Activated naive CD4-positive, alpha-beta T cell treated with Interleukin-2 at 50 U/mL for 16 hours (primary cell): ENCODE measurements at places on chromosomes 7 and 10.

DNA sequence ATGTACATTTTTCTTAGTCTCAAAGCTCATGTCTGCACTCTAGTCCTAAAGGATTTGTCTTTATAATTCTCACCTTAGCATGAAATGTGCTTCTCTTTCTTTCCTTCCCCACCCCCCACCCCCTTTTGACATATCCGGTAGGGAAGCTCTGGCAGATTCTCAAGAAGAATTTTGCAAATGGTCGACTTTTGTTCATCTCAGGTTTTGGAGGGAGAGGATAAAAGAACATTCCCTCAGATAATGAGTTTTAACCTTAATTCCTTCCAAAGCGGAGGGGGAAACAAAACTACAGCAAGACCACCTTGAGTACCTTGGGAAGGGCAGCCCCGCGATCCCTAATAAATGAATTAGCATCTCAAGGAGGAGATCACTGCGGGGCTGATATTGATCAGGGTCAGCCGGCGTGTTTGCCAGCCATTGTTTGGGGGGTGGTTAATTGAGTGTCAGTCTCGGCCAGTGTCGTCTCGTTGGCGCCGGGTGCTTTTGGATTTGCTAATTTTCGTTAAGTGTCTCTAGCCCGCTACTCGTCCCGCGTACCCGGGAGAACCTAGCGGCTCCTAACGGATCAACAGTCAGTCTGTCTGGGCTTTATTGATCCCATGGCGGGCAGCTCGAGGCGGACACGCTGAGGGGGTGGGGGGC lies 874 bp upstream of the BAMBI start:
- peak; percentile 16 for DNase-seq

GRCh38 chr10:44864051-44864450 lies 47.1 kb upstream of the TMEM72 start:
- DNase-seq, result peak; percentile 10

- peak; percentile 9 for DNase-seq
Measured at GRCh38 chr7:30682212-30683083, at the start of gene CRHR2. Gene CRHR2 (minus strand): TSS chr7:30682456. CDS start chr7:30682280, 176 bp downstream.

GRCh38 chr10:117300671-117301070 lies 59.8 kb downstream of the SLC18A2 start:
- DNase-seq, result no peak

DNA sequence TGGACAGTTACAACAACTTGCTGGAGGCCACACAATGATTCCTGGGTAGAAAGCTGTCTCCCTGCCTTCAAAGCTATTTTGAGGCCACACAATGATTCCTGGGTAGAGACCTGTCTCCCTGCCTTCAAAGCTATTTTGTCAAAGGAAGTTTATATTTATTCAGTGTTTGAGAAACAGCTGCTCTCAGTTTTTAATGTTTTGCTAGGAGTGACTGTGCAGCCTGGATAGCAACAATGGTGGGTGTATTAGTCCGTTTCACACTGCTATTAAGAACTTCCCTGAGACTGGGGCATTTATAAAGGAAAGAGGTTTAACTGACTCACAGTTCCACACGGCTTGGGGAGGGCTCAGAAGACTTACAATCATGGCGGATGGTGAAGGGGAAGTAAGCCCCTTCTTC lies 3.9 kb upstream of the SGPL1 start:
- DNase-seq, result no peak
